ENCODE measurements at places on chromosomes 1 and 21. TPM values are rescaled to one million over a fixed set of nuclear protein-coding genes. Genes with fewer than 3 reads are reported as not detected.

GRCh38 chr1:195584870-195585624, 1023.2 kb downstream of the KCNT2 start:
- H3K27me3 ChIP-seq, result no peaks in the 10 kb centered on the region
- DNase-seq, result no peak
- no peaks in the 10 kb centered on the region for H3K36me3 ChIP-seq
- H3K4me1 ChIP-seq, result no peaks in the 10 kb centered on the region

- peaks cover 31% of the 10 kb centered on the region for H3K4me1 ChIP-seq
- H3K27ac ChIP-seq, result no peak overlapping the region
These were observed 16.9 kb upstream of the VAMP3 start for GRCh38 chr1:7754234-7754633.

GRCh38 chr1:200550367-200550766, 70.2 kb downstream of the KIF14 start:
- peaks cover 8% of the 10 kb centered on the region for H3K27me3 ChIP-seq
- H3K27ac ChIP-seq, result no peak overlapping the region
- peaks cover 8% of the 10 kb centered on the region for H3K36me3 ChIP-seq
- H3K4me1 ChIP-seq, result peaks cover 2% of the 10 kb centered on the region
- DNase-seq, result no peak
- no peak overlapping the region for H3K4me3 ChIP-seq

DNA sequence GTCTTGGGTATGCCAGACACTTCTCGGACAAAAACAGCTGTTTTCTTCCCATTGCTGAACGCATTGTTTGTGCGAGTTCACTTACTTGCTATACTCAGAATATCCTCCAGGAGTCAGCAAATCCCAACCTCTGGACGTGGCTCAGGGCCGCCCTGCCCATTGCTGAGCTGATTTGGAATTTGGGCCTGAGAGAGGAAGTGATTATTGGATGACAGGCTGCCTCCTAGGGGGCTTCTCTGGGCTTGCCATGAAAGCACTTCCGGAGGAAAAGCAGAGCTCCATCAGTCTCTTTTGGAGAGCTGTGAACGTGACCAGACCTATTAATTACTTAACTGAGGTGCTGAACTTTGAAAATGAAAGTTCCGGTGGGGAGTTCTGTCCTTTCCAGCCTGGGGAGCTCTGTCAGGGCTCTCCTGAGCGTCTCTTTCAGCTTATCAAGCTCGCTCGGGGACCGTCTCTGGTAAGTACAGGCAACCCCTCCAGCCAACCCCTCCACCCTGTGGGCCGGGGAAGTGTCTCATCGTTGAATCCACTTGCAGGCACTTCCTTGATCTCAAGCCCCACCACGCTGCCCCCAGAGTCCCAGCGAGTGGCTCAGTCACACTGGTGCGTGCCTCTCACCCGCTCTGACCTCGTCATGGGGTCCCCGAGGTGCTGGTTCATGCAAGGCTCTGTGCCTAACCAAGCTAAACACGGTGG, 76.9 kb downstream of the CLIC6 start:
- no peak overlapping the region for H3K27ac ChIP-seq
- H3K36me3 ChIP-seq, result no peaks in the 10 kb centered on the region
- peaks cover 4% of the 10 kb centered on the region for H3K4me1 ChIP-seq
- H3K27me3 ChIP-seq, result peaks cover 25% of the 10 kb centered on the region

- no peak overlapping the region for H3K27ac ChIP-seq
- no peak overlapping the region for H3K4me3 ChIP-seq
- DNase-seq, result no peak
- no peaks in the 10 kb centered on the region for H3K27me3 ChIP-seq
- no peaks in the 10 kb centered on the region for H3K36me3 ChIP-seq
- peaks cover 15% of the 10 kb centered on the region for H3K4me1 ChIP-seq
These were observed 24.8 kb upstream of the C1orf174 start for GRCh38 chr1:3924825-3925220.

GRCh38 chr1:198079432-198079951, 77.3 kb upstream of the NEK7 start:
- H3K27ac ChIP-seq, result no peak overlapping the region
- peaks cover 2% of the 10 kb centered on the region for H3K4me1 ChIP-seq
- no peak overlapping the region for H3K4me3 ChIP-seq

DNA sequence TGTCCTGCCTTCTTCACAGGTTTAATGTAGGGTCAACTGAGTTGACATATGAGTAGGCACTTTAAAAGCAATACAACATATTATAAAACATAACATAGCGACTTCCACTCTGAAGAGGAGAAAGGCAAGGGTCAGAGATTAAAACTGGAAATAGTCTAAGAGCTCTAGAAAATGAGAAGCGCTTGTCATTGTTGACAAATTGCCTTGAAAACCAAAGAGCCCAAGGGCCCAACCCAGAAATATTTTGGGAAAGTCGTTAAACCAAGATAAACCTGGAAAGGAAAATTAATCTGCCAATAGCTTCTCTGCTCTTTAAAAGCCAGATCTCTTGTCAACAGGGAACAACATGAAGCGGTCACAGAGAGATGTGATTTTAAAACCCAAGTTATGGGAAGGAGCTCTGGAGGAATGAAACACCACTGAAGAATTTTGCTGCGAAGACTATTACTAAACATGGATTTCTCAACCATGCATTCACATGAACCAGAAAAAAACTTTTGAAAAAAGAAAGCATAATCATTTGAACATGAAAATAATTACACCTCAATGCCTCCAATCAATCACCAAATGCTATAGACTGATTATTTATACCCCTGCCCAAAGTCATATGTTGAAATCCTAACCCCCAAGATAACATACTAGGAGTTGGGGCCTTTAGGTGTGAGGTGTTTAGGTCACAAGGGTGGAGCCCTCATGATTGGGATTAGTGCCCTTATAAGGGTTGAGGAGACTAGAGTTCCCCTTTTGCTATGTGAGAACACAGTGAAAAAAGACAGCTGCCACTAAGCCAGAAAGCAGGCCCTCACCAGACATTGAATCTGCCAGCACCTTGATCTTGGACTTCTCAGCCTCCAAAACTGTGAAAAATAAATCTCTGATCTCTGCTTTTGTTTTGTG, 33.0 kb upstream of the MTF1 start:
- H3K4me3 ChIP-seq, result no peak overlapping the region
- no peak for DNase-seq
- peaks cover 14% of the 10 kb centered on the region for H3K36me3 ChIP-seq
- H3K27me3 ChIP-seq, result no peaks in the 10 kb centered on the region
- no peaks in the 10 kb centered on the region for H3K4me1 ChIP-seq

GRCh38 chr1:183281553-183282091, 95.6 kb downstream of the LAMC2 start:
- no peaks in the 10 kb centered on the region for H3K36me3 ChIP-seq
- DNase-seq, result peak; percentile 78
- peaks cover 29% of the 10 kb centered on the region for H3K4me1 ChIP-seq
- H3K27me3 ChIP-seq, result peaks cover 10% of the 10 kb centered on the region

DNA sequence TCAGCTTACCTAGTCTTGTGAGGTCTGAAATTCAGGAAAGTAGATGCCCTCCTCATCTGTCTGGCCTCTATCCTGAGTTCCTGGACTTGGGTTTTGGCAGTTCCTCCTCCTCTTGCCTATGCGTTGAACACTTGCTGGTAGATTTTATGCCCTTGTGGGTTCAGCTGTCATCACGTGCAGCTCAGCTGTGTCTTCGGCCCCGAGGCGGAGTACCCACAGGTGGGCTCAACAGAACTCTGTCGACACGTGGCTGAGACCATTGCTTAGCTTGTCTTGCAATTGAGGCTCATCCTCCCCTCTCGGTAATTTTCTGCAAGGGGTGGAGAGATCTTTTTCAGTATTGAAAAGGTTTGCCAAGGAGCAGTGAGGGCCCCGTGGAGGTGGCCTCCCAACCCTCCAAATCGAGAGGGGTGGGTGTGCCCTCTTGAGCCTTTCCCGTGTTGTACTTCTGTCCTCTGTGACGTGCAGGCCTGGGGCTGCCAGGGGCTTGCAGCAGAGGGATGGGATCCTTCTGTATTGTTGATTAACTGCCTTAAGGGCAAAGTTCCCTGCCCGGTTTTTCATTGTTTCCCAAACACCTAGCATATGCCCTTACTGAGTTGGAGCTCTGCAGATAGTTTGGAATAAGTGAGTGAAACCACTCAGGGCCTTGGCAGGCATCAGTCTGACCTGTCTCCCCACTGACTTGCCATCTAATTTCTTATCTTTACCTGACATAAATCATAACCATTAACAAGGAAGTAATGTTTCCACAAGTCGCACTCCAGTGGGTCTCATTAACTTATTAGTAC, 2.9 kb downstream of the CENPS start:
- no peaks in the 10 kb centered on the region for H3K27me3 ChIP-seq
- H3K4me1 ChIP-seq, result peaks cover 35% of the 10 kb centered on the region
- H3K4me3 ChIP-seq, result no peak overlapping the region
- no peak for DNase-seq
- no peak overlapping the region for H3K27ac ChIP-seq

DNA sequence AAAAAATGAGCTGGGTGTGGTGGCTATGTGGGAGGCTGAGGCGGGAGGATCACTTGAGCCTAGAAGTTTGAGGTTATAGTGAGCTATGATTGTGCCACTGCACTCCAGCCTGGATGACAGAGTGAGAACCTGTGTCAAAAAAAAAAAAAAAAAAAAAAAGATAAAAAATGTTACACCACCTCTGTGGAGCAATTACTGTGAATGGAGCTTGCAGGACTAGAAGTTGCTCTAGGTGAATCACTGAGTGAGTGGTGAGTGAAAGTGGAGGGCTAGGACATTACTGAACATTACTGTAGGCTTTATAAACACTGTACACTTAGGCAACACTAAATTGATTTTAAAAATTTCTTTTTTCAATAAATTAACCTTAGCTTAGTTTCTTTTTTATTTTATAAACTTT, 21.9 kb downstream of the TLCD4 start:
- no peak for DNase-seq
- no peaks in the 10 kb centered on the region for H3K36me3 ChIP-seq
- H3K4me1 ChIP-seq, result no peaks in the 10 kb centered on the region
- no peak overlapping the region for H3K27ac ChIP-seq
- no peak overlapping the region for H3K4me3 ChIP-seq
- H3K27me3 ChIP-seq, result no peaks in the 10 kb centered on the region

GRCh38 chr1:164777518-164777917, 218.5 kb downstream of the PBX1 start:
- H3K36me3 ChIP-seq, result no peaks in the 10 kb centered on the region
- no peaks in the 10 kb centered on the region for H3K4me1 ChIP-seq
- no peak for DNase-seq

DNA sequence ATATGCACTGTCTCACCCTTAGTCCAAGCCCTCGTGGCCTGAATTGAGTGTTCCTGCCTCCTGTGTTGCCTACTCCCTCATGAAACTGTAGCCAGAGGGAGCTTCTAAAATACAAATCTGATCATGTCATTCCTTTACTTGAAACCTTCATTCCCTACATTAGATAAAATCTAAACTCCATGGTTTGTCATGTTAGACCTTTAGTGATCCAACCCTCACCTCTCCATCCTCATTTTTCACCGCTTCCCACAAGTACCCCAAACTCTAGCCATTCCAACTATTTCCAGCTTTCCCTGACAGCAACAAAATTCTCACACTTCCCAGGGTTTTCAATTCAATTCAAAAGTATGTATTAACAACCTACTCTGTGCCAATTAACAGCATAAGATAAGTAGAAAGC, 18.3 kb upstream of the CNTN2 start:
- H3K4me1 ChIP-seq, result no peaks in the 10 kb centered on the region
- DNase-seq, result no peak
- no peak overlapping the region for H3K4me3 ChIP-seq
- no peaks in the 10 kb centered on the region for H3K36me3 ChIP-seq
- peaks cover 4% of the 10 kb centered on the region for H3K27me3 ChIP-seq

- no peaks in the 10 kb centered on the region for H3K27me3 ChIP-seq
- H3K27ac ChIP-seq, result peak overlapping the region; percentile 83
- H3K36me3 ChIP-seq, result no peaks in the 10 kb centered on the region
- H3K4me3 ChIP-seq, result peak overlapping the region; percentile 83
These were observed 699 bp downstream of the MAP3K6 start for GRCh38 chr1:27366113-27366410.

- H3K27me3 ChIP-seq, result peaks cover 24% of the 10 kb centered on the region
- peaks cover 18% of the 10 kb centered on the region for H3K4me1 ChIP-seq
- DNase-seq, result peak; percentile 75
- H3K27ac ChIP-seq, result peak overlapping the region; percentile 84
These were observed 64.9 kb upstream of the FCGR2A start for GRCh38 chr1:161440312-161440894.

DNA sequence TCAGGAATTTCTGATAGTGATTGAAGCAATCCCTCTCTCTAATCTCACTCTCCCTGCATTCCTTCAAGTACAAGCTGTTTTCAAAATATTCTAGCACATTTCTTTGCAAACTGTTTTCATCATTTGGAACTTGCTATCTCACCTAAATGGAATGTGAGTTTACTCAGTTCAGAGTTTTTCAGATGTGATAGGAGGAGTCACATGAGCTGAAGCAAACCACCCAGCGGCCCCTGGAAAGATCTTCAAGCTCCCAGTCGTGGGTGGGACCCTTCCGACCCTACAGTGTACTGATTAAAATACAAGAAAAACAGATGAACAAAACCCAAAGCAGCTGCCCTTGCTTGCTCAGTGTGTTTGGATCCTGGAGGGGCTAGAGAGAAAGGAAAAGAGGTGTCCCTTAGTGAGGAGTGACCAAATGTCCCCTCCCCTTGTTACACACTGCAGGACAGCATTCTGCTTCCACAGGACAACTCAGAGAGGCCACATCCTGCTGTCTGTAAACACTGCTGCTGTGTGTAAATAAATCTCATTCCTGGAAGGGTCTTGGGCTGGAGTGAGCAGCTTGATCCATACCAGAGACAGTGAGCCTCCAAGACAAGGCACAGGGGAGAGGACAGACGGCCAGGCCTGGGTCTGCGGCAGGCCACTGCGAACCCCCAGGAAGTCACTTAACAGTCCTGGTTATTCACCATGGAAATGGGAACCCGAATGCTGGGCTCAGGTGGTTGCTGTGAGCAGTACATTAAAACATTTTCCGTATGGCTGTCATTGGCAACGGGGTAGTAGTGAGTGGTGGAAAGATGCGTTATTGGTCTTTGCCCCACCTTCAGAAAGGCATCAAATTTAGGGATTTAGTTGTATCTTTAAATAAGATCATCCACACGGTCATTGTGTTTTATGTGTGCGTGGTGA, 229.2 kb downstream of the RHOU start:
- H3K27me3 ChIP-seq, result no peaks in the 10 kb centered on the region
- no peak overlapping the region for H3K27ac ChIP-seq
- DNase-seq, result no peak
- H3K36me3 ChIP-seq, result no peaks in the 10 kb centered on the region
- H3K4me3 ChIP-seq, result no peak overlapping the region
- H3K4me1 ChIP-seq, result no peaks in the 10 kb centered on the region

GRCh38 chr1:229440851-229441537, 7.1 kb upstream of the ACTA1 start:
- peaks cover 24% of the 10 kb centered on the region for H3K27me3 ChIP-seq
- H3K4me1 ChIP-seq, result peaks cover 23% of the 10 kb centered on the region
- H3K27ac ChIP-seq, result peak overlapping the region; percentile 58
- H3K36me3 ChIP-seq, result peaks cover 53% of the 10 kb centered on the region
- no peak for DNase-seq
- H3K4me3 ChIP-seq, result no peak overlapping the region

- no peak for DNase-seq
- no peaks in the 10 kb centered on the region for H3K27me3 ChIP-seq
- H3K27ac ChIP-seq, result no peak overlapping the region
- no peaks in the 10 kb centered on the region for H3K4me1 ChIP-seq
- H3K36me3 ChIP-seq, result no peaks in the 10 kb centered on the region
These were observed 20.9 kb downstream of the EPHX1 start for GRCh38 chr1:225830841-225831240.

Gene FMO2
- total RNA-seq, result not detected

Gene CHODL
- total RNA-seq, result 0.15 TPM

Gene REN
- total RNA-seq, result not detected

Gene ACTA1
- not detected for total RNA-seq

Gene ACTL8
- total RNA-seq, result not detected

Gene C1orf226
- total RNA-seq, result not detected

Gene CCDC28B
- total RNA-seq, result 20.2 TPM

Gene KCNK1
- total RNA-seq, result 8.1 TPM

Gene PPIE
- total RNA-seq, result 57.4 TPM

Measured in activated CD4-positive, alpha-beta memory T cell treated with anti-CD3 and anti-CD28 coated beads, Interleukin-2, amount 10 ng/mL, durations not matched to agents 7 days and 5 days (primary cell).